Right cardiac atrium (tissue), 5 donors: ENCODE measurements at places on chromosomes 6 and 20. TPM values are rescaled to one million over a fixed set of nuclear protein-coding genes. Genes with fewer than 3 reads are reported as not detected.

The FAM209A gene
- not detected for total RNA-seq

The DNPH1 gene
- 34.1 TPM for total RNA-seq

The BPI gene
- total RNA-seq = 0.28 TPM

The SPATA25 gene
- 1.8 TPM for total RNA-seq

The SYNDIG1 gene
- total RNA-seq = 34.6 TPM

The LY6G6C gene
- total RNA-seq = not detected

The GNL1 gene
- total RNA-seq = 33.7 TPM

The C20orf144 gene
- not detected for total RNA-seq

The CNBD2 gene
- 3.7 TPM for total RNA-seq

The SMPD2 gene
- total RNA-seq = 5.6 TPM

The HAO1 gene
- total RNA-seq = not detected

The CTCFL gene
- not detected for total RNA-seq

The MTFR2 gene
- total RNA-seq = not detected

The PGC gene
- not detected for total RNA-seq

The OPRL1 gene
- 0.50 TPM for total RNA-seq

The MYB gene
- 0.14 TPM for total RNA-seq

The BNIP5 gene
- not detected for total RNA-seq

The SPATS1 gene
- total RNA-seq = not detected

The HEY2 gene
- total RNA-seq = 4.6 TPM

The DNAH8 gene
- not detected for total RNA-seq

The SLC17A2 gene
- not detected for total RNA-seq

The PRSS35 gene
- total RNA-seq = 12.4 TPM

The LY6G6D gene
- total RNA-seq = not detected

The SYCP2L gene
- total RNA-seq = 0.38 TPM

The CYP39A1 gene
- 6.9 TPM for total RNA-seq

The WFDC5 gene
- not detected for total RNA-seq

The RBPJL gene
- total RNA-seq = not detected

The TRPC4AP gene
- 38.7 TPM for total RNA-seq

The LBP gene
- total RNA-seq = 1.9 TPM

The CDKN1A gene
- 59.4 TPM for total RNA-seq

The SNTA1 gene
- 161 TPM for total RNA-seq

The C6orf132 gene
- total RNA-seq = 1.3 TPM

The C6orf52 gene
- total RNA-seq = not detected

The XKR7 gene
- total RNA-seq = not detected

The ELMO2 gene
- total RNA-seq = 31.6 TPM

The MTG2 gene
- total RNA-seq = 25.2 TPM

The MAPK13 gene
- 2.1 TPM for total RNA-seq

The VGLL2 gene
- 22.8 TPM for total RNA-seq

The FIG4 gene
- total RNA-seq = 8.8 TPM
